ENCODE measurements at places on chromosomes 16 and 17. TPM values are rescaled to one million over a fixed set of nuclear protein-coding genes. Genes with fewer than 3 reads are reported as not detected.

GNG13 gene
- polyA plus RNA-seq, result 0.27 TPM

PRR35 gene
- not detected for polyA plus RNA-seq

TEKT5 gene
- 0.65 TPM for polyA plus RNA-seq

HEATR9 gene
- 0.28 TPM for polyA plus RNA-seq

KRTAP1-5 gene
- not detected for polyA plus RNA-seq

SLC13A2 gene
- polyA plus RNA-seq, result 0.60 TPM
